ENCODE measurements at places on chromosomes 12 and 14.
A peak's percentile ranks its signal among the peaks of the same experiment; 100 is the strongest.

GRCh38 chr12:130791629-130792028 lies 47.4 kb downstream of the STX2 start:
- no peak for DNase-seq

DNA sequence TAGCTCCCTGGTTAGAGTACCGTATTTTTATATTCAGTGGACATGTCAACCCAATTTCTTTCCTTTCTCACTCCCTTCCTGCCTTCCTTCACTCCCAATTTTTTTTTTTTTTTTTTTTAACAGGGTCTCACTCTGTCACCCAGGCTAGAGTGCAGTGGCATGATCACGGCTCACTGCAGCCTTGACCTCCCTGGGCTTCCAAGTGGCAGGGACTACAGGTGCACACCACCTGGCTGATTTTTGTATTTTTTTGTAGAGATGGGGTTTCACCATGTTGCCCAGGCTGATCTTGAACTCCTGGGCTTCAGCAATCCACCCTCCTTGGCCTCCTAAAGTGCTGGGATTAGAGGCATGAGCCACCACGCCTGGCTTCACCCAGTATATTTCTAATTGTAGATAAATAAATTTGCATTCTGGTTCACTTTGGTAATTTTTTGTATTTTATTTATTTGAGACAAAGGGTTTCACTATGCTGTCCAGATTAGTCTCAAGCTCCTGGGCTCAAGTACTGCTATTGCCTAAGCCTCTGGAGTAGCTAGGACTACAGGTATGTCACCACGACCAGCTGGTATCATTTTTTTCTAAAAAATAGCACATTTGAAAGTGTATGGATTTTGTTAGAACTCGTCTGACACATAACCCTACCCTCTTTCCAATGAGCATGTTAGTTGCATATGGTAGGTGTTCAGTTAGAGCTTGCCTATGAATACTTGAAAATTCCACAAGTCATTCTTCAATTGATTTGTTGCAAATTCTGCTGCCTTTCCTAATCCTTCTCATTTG lies 15.7 kb downstream of the SLC38A2 start:
- no peak for DNase-seq

DNA sequence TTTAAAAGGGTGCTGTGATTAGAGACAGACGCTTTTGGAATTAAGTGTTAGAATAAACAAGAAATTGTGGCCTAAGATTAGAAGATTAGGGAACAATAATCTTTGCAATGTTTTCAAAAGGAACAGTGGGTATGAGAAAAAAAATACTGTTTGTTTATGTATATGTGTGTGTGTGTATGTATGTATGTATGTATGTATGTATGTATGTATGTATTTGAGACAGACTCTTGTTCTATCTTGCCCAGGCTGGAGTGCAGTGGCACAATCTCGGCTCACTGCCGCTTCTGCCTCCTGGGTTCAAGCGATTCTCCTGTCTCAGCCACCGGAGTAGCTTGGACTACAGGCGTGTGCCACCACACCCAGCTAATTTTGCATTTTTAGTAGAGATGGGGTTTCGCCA lies 81.6 kb downstream of the TRAFD1 start:
- no peak for DNase-seq

DNA sequence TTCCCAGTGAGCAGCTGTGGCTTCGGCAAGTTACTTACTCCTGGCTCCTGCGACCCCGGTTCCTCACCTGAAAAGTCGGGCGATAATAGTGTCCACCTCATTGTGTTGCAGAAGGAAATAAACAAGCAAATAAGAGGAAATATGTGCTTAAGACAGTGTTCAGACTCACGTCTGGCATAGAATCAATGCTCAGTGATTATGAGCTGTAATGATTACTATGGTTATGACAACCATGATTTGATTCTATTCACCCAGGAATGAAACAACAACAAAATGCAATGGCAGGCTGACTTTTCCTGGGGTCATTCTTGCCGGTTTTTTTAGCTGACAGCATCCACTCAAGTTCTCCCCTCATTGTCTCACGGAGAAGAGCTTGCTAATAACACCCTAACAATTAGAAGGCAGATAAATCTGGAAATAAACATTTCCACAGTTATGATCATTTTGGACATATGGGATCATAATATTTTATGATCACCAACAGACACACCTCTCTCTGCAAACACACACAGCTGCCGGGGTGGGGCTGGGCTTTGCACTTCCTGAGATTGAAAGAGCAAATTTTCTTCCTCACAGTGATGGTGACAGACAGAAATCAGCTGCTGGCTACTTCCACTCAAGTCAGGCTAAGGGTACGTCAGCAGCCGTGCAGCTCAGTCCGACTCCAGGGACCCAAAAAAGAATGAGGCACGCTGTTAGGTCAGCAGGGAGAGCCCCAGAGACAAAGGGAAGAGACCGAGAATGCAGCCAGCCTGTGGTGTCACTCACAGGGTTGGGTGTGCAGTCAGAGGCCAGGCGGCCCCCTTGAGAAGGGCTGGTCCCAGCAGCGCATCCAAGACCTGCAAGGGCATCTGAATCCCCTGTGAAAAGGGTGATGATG lies 158.0 kb downstream of the RIMBP2 start:
- peak; percentile 53 for DNase-seq

- peak; percentile 30 for DNase-seq
Observed at GRCh38 chr12:99142651-99143050, 497.6 kb downstream of the APAF1 start.

DNA sequence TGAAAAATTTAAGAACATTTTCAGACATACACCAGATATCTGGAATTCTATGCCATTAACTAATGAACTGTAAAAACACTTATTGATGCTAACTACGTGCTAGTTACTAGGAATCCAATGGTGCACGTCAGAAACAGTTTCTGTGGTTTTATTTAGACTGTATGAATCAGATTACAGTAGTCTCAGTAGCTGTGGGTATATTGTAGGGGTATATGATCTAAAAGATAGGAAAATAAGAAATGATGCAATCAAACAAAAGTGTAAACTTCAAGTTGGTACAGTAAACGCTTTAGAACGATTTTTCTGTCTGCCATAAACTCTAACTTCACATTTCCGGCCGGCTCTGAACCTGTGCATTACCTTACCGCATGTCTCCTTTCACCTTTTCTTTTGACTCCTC lies 2.3 kb downstream of the ABCC9 start:
- DNase-seq: no peak

GRCh38 chr14:94884616-94885230 lies 114.8 kb upstream of the GSC start:
- DNase-seq: no peak

DNA sequence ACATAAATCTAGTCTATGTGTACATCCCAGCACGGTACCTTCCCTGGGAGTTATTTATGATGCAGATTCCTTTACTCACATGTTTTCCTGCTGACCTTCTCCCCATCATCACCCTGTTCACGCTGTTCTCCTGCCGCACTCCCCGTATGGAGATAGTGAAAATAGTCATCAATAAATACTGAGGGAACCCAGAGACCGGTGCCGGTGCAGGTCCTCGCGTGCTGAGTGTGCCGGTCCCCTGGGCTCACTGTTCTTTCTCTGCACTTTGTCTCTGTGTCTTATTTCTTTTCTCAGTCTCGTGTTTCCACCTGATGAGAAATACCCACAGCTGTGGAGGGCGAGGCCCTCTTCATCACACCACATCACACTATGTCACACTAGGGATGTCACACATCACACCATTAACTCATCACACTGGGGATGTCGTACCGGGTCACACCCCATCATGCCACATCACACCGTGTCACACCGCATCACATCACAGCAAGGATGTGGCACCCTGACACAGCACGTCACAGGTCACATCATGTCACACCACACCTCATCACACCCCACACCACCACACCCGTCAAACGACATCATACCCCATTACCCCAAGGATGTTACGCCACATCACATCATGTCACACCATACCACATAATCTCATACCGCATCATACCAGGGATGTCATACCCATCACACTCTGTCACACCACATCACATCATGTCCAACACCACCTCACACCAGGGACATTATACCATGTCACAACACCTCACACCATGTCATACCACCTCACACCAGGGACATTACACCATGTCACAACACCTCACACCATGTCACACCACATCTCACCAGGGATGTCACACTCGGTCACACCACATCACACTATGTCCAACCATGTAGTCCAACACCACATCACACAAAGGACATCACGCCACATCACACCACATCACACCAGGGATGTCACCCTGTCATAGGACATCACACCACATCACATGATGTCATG lies 207.0 kb downstream of the TMEM121 start:
- no peak for DNase-seq

- no peak for DNase-seq
Observed at GRCh38 chr14:68164711-68165113, 345.1 kb downstream of the RAD51B start.

- DNase-seq: no peak
Observed at GRCh38 chr14:95198320-95198719, 41.0 kb upstream of the DICER1 start.

DNA sequence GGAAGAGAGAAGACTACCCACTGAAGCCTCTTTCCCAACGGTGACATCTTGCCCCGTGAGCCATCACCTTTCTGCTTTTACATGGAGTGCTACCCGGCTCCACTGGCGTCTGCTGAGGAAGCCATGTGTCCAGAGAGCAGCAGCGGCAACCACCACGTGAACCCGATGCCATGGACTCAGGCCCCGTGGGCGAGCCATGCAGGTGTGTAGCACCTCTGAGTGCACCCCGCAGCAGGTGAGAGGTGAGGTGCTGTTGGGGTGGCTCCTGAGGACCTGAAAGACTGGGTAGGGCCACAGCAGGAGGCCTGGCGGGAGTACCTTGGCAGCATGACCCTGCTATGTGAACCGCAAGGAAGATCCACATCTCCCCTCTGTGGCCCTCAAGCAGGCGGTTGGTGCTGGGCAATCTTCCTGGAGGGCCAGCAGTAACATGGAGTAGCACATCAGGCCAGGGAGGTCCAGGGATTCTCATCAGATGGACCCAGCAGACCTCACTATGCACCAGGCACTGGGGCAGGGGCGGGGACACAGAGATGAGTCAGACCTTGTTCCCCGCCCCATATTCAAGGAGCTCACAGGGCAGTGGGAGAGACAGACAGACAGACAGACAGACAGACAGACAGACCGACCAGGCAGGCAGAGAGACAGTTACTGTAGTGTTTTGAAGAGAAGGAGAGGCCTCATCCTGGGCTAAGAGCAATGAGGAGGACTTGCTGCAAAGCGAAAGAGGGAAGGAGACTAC lies 129.6 kb downstream of the PAPOLA start:
- DNase-seq: no peak

GRCh38 chr12:188910-189621 lies 24.9 kb downstream of the SLC6A12 start:
- DNase-seq: no peak

- no peak for DNase-seq
Observed at GRCh38 chr14:24670594-24670993, 36.6 kb upstream of the GZMB start.

GRCh38 chr12:93520454-93520853 lies 52.0 kb upstream of the SOCS2 start:
- DNase-seq: no peak

- DNase-seq: no peak
Observed at GRCh38 chr12:86042062-86042461, 168.0 kb downstream of the NTS start.

GRCh38 chr12:79988368-79988767 lies 53.5 kb upstream of the PPP1R12A start:
- peak; percentile 21 for DNase-seq

- no peak for DNase-seq
Observed at GRCh38 chr14:72876710-72877063, 17.2 kb downstream of the DPF3 start.

- no peak for DNase-seq
Observed at GRCh38 chr12:62279058-62279457, 18.9 kb downstream of the USP15 start.
